NCI-H2107 (cell line): ENCODE measurements at places on chromosomes 2 and 18.

DNA sequence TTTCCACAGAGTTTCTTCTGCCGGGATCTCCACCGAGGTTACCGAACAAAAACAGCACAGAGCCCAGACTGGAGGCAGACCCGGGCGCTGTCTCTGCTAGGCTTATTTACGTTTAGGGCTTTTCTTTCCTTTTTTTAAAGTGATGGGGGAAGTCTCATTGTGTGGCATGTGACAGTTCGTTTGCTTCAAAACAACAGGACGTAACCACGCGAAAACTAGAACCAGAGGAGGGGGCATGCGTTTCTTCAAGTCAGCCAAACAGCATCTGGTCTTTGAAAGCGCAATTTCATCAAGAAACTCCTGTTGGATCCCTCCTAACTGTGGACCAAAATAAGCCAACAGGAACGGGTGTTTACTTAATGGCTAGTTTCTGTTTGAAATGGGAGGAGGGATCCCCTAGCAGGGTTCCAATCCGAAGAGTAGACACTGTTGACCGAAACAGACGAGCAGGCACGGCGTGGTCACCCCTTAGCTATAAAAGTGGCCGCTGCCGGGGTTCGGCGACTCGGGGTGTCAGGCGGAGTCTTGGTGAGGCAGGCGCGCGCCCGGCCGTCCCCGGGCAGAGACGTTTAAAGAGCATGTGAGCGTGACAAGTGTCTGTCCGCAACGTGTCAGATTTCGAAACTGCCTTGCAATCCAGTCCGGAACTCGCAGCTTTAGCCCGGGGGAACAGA, 997 bp upstream of the TGIF1 start:
- no peak for DNase-seq

- no peak for DNase-seq
These were observed 97.0 kb downstream of the CTIF start for GRCh38 chr18:48635806-48636205.

DNA sequence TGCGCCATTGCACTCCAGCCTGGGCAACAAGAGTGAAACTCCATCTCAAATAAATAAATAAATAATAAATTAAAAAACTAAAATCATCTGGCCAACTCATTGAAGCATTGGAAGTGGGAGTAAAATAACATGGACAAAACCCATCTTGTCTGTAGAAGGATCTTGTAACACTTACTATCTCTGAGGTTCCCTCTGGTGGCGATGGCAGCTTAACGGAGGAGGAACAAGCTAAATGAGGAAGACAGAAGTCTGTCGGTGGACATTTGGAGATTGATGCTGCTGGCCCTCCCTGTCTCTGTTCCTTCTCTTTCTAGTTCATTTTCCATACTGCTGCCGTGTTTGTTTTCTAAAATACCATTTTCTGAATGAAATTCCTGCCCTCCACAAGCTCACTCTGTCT, 43.4 kb downstream of the ZCCHC2 start:
- DNase-seq = no peak

DNA sequence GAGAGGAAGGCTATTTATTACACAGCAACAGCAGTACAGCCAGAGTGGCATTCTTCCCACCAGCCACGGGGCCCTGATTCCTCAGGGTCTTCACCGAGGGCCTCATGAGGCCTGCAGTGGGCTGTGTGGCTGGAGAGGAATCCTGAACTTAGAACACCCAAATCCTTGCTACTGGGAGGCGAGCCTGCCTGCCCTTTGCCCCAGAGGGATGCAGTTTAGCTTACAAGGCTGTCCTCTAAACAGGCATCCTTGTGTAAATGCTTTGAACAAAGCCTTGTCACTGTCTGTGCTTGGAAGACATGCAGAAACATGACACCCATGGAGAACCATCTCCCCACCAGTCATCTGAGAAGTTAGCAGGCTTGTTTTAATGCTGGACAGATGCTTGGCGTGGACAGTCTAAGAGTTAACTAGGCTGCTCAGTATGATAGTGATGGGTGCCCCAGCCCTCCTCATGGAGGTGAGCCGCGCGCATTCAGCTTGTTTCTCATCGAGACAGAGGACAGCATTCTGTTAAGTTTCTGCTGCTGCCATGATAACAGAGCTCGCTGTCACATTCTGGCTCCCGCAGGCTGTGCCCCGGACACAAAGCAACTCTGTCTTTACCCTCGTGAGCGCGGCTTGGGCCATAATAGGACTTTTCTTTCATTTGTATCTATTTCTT, 42.9 kb downstream of the ADI1 start:
- DNase-seq = no peak

DNA sequence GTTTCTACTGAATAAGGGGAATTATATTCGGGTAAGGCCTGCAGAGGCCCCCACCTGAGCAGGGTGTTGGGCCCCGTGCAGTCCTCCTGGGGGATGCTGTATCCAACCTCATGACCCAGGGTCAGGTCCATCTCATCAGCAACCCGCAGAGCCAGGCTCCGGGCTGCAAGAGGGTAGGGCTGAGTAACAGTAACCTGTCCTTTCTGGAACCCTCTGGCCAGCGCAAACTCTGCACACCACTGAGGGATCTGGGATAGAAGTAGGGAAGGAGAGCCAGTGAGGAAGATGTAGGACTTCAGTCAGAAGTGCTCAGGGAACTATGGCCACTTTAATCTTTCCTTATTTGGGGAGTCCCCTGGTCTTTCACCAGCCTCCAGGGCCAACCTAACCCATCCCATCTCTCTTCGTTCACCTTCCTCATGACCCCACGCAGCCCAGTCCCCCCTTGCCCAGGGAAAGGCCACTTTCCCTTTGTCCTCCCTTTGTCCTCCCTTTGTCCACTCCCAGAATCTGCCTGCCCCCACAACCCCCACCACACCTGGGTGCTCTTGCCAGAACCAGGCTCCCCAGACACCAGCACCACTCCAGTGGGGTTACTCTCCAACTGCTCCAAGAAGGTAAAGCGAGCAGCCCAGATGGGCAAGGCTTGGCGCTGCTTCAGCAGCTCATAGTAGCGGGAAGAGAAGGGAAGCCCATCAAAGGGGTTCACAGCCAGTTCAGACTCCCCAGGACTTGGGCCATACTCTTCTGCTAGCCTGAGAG, 895 bp downstream of the DQX1 start:
- no peak for DNase-seq
